ENCODE measurements at places on chromosomes 3 and 15.
A peak's percentile ranks its signal among the peaks of the same experiment; 100 is the strongest.

DNA sequence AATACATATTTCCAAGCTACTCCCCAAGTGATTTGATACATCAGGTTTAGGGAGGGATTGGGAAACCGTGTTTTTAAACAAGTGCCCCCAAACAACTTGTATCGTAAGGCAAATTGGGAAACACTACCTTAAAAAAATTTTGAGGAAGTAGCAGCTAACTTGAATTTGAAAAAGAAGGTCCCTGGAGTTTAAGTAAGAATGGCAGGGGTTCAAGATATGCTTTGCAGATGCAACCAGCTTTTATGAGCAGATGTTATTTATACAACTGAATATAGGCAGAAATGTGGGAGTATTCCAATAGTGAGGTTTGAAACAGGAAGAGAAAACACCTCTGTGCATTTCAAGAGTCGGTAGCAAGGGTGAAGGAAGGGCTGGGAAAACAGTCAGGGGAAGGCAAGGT lies 139.6 kb downstream of the IL20RB start:
- no peak for DNase-seq

DNA sequence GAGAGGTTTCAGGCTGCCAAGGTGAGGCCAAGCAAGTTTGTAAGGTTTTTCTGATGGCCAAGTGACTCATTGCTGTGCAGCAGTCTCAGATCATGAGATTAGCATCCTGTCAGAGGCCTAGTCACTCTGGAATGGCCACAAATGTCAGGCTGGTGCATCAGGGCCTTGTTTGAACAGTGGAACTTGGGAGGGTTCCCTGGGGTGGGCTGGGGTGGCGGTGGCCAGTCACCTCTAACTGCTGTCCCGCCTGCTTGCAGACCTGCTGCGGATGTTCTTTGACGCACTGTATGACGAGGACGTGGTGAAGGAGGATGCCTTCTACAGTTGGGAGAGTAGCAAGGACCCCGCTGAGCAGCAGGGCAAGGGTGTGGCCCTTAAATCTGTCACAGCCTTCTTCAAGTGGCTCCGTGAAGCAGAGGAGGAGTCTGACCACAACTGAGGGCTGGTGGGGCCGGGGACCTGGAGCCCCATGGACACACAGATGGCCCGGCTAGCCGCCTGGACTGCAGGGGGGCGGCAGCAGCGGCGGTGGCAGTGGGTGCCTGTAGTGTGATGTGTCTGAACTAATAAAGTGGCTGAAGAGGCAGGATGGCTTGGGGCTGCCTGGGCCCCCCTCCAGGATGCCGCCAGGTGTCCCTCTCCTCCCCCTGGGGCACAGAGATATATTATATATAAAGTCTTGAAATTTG lies 2.8 kb upstream of the FAM131A start:
- DNase-seq = no peak

- DNase-seq = no peak
Observed at GRCh38 chr3:37904601-37905000, 42.9 kb downstream of the CTDSPL start.

GRCh38 chr15:88454867-88455810 lies 12.0 kb downstream of the MRPL46 start:
- DNase-seq = peak; percentile 45

- no peak for DNase-seq
Observed at GRCh38 chr3:13087320-13087990, 14.2 kb upstream of the IQSEC1 start.

GRCh38 chr3:178289544-178290160 lies 246.6 kb upstream of the KCNMB2 start:
- peak; percentile 52 for DNase-seq

DNA sequence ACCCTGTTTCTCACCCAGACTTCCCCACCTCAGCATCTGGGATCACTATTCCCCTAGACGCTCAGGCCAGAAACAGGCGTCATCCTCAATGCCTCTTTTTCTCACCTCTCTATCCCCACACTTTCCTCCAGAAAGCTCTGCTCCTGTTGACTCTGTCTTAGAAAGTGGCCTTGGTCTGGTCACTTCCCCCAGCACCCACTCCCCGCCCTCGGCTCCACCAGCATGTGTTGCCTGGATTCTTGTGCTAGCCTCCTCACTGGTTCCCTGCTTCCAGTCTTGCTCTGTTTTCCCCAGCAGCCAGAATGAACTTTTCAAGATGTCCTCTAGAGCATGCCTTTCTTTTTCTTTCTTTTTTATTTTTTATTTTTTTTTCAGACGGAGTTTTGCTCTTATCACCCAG lies 39.7 kb upstream of the ESYT3 start:
- DNase-seq = no peak

GRCh38 chr15:34650177-34650576 lies 66.7 kb upstream of the GOLGA8B start:
- DNase-seq = no peak

GRCh38 chr15:99430881-99431401 lies 134.8 kb upstream of the MEF2A start:
- peak; percentile 15 for DNase-seq

DNA sequence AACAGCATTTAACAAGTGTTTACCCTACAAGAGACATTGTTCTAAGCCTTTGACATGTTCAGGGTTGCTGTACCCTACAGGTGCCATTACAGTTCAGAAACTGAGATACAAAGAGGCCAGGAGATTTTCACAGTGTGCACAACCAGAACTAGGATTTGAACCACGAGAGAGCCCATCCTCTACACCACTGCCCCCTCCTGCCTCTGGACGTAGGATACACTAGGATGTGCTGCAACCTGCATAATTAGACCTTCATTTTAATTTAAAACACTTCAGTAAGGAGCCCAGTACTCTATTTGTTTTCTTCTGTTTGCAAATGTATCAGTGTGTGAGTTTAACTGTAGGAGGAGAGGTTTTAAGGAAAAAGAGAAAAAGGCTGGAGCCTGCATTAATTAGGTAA lies 123.1 kb upstream of the RARB start:
- DNase-seq = no peak

- no peak for DNase-seq
Observed at GRCh38 chr3:120276767-120277166, 8.3 kb downstream of the GPR156 start.

- DNase-seq = no peak
Observed at GRCh38 chr3:193346259-193346658, 32.3 kb downstream of the ATP13A5 start.

DNA sequence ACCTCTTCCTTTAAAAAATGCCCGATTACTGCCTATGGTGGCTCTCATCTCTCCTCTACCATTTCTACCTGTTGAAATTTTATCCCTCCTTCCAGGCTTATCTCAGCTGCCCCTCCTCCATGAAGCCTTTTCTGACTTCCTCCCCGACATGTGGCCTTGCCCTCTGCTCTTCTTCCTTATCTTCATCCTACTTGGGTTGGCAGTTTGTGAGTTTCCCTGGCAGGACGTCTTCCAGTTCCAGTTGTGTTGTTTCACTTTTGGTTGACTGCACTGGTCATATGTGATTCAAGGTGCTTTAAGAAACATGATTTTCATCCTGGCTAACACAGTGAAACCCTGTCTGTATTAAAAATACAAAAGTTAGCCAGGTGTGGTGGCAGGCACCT lies 4.4 kb downstream of the DLL4 start:
- DNase-seq = no peak

GRCh38 chr3:98730886-98731537 lies 32.1 kb upstream of the ST3GAL6 start:
- DNase-seq = no peak

- no peak for DNase-seq
Observed at GRCh38 chr3:161672478-161672877, 175.9 kb downstream of the OTOL1 start.

DNA sequence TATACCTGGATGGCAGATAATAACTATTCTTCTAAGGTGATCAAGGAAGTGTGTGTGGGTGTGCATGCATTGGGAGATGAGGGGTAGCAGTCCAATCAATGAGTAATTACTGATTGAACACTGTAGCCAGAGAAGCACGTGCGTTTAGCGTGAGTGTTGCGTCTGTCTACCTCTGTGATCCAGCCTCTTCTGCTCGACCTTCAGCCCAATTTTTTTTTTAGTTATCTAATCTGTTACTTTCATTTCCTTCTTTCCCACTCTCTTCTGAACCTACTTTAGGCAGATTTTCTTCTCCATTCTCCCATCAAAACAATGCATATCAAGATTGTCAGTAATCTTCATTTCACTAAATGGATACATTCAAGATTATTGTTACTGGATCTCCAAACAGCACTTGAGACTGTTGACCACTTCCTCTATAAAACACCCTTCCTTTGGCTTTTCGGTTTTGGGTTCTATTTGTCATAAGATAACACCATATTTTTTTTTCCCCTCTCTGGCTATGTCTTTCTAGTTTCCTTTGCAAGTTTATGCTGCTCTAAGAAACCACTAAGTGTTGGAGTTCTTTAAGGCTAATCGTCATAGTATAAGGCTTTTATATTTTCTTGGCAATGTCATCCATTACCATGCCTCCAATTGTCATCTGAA lies 41.0 kb downstream of the MCTP2 start:
- DNase-seq = no peak

DNA sequence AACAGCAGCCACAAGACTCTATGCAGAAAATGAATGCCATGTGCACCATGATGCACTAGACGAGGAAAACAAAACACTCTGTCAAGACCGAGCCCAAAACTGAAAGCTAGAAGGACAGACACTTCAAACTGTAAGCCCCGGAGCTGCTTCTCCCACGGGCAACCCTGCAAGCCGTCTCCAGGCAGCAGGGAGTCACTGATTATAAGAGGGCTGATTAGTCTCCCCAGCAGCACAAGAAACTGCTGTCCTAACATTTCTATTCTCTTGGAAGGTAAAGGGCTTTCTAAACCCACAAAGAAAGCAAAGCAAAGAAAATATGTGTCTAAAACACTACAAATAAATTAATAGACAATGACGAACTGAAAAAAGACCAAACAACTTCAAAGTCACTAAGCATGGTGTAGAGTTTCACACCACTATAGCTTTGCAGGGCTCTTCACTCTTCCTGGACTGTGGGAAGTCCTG lies 15.5 kb downstream of the TBC1D2B start:
- DNase-seq = no peak
